ENCODE measurements at places on chromosomes 1 and 21.

DNA sequence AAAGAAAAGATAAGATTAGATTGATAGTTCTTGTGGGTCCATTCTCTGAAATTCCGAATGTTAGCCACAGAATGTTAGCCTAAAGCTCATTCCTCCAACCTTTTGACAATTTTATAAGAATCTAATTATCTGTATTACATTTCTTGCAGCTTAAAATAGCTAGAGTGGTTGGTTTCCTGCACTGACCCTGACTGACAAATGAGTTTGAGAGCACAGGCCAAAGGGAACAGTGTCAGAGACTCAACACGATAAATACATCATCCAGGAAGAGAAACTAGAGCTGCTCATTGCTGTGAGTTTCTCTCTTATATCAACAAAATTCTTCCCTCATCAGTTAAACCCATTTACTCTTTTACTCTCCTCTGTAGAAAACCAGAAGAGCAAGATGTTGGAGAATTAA is 82.1 kb upstream of the PPM1J start:
- no peak for DNase-seq

DNA sequence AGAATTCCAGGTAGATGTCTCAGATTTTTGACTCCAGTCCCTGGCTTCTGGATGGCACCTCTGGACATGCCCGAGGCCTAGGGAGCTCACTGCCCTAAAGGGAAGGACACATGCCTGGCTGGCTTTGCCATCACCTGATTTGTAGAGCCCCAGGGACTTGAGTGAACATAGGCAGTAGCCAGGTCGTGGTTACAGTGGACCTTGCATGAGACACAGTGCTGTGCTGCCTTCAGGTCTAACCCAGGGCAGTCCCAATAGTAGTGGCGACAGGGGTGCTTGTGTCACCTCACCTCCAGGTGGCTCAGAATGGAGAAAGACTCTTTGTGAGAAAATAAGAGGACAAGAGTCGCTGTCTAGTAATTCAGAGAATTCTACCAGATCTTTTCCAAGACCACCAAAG is 166.7 kb downstream of the USP25 start:
- no peak for DNase-seq

- DNase-seq, result no peak
Measured at GRCh38 chr1:100229681-100230443, 19.8 kb downstream of the DBT start.

DNA sequence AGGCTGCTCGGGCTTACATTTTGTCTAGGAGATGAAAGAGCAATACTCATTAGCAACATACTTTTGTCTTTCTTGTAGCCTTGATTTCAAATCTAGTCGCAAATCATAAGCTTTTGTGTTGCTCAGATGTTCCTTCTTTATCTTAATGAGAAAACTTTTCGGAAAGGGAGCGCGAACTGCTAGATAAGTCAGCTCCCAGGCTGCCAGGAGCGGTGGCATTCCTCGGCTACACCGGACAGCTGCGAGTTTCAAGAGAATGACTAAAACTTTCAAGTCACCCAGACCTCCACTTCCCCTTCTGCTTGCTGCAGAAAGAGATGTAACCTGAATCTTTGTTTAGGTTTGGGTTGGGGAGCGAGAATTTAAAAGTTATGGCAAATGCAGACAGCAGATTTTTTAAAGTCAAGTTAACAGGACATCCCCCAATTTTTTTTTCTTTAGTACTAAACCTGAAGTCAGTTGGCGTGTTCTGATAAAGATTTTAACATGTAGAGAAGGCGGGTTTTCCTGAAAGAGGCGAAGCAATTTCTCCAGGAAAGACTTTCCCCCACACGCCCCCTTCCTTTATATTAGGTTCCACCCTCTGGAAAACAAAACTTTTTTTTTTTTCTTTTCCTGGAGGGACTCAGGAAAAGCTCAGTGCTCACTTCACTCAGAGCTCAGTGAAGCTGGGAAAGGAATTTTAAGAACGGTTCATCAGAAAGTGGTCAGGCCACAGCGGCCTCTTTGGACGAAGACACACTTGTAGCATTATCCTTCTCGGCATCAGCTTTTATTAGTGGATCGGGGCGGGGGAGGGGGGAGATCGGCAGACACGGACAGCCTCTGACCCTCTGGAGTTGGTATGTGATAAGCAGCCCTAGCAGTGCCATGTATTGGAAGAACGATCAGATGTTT is at the start of gene LHX8:
LHX8 (plus strand) TSS at position 639 of the 897 bp plus-strand sequence. CDS start 2,227 bp downstream, outside the sequence.
- DNase-seq, result no peak

DNA sequence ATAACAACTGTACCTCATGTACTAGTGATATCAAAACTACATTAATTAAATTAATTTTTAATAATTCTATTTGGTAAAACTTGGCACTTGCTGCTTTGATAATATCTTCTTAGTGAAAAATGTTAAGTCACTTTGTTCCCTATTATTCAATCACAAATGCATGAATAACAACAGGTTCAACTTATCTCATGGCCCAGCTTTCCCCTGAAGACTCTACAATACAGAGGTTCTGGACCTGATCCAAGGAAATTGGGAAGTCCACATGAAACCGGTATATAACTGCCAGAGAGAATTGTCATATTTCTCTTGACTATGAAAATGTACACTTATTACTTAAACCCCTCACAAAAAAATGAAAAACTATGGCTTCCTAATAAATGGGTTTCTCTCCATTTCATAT is 33.9 kb upstream of the PTPRC start:
- no peak for DNase-seq

- DNase-seq, result no peak
Measured at GRCh38 chr1:74613894-74614293, 59.7 kb downstream of the ERICH3 start.

DNA sequence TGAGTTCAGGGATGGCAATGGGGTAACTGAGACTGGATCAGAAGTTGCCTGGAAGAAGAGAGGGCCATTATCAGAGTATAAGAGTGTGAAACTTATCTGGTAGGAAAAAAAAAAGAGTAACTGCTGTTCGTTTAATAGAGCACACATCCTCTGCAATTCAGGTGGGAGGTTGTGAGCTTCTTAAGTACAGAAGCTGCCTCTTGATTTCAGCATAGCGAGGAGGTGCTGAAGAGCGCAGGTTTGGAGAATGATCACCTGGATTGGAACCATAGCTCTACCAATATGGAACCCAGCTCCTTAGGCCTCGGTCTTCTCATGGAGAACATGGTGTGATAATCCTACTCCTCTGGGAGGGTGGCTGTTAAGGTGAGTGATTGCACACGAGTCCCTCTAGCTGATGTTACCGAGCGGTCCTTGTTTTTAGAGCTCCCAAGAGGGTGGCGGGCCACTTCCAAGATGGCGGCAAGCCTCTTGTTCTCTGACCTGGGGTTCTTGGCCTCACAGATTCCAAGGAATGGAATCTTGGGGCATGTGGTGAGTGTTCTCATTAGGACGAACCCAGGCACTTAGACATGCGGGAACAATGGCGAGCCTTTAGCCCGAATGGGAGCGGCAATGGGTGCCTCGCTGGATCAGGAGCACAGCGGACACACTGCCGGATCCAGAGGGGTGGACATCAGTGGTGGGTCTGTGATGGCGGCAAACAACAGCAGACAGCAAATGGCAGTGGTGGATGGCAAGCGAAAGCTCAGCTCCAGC is 3.3 kb upstream of the MX1 start:
- no peak for DNase-seq

GRCh38 chr1:40876891-40877290 is 14.7 kb upstream of the CITED4 start:
- peak; percentile 39 for DNase-seq

DNA sequence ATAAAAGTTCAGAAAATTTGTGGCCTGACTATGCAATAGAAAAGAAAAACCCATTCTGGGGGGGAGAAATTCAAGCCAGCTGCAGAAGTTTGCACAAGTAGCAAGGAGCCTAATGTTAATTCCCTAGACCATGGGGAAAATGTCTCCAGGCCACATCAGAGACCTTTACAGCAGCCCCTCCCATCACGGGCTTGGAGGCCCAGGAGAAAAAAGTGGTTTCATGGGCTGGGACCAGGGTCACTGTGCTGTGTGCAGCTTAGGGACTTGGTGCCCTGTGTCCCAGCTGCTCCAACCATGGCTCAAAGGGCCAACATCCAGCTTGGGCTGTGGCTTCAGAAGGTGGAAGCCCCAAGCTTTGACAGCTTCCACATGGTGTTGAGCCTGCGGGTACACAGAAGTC is 42.0 kb downstream of the IL23R start:
- DNase-seq, result no peak

- DNase-seq, result no peak
Measured at GRCh38 chr1:48744032-48744431, 32.7 kb downstream of the BEND5 start.

GRCh38 chr21:42840411-42841155 is 38.8 kb downstream of the WDR4 start:
- DNase-seq, result no peak

- no peak for DNase-seq
Measured at GRCh38 chr21:46127239-46128105, 27.9 kb downstream of the FTCD start.

- DNase-seq, result no peak
Measured at GRCh38 chr1:113168946-113169345, 95.9 kb downstream of the LRIG2 start.

DNA sequence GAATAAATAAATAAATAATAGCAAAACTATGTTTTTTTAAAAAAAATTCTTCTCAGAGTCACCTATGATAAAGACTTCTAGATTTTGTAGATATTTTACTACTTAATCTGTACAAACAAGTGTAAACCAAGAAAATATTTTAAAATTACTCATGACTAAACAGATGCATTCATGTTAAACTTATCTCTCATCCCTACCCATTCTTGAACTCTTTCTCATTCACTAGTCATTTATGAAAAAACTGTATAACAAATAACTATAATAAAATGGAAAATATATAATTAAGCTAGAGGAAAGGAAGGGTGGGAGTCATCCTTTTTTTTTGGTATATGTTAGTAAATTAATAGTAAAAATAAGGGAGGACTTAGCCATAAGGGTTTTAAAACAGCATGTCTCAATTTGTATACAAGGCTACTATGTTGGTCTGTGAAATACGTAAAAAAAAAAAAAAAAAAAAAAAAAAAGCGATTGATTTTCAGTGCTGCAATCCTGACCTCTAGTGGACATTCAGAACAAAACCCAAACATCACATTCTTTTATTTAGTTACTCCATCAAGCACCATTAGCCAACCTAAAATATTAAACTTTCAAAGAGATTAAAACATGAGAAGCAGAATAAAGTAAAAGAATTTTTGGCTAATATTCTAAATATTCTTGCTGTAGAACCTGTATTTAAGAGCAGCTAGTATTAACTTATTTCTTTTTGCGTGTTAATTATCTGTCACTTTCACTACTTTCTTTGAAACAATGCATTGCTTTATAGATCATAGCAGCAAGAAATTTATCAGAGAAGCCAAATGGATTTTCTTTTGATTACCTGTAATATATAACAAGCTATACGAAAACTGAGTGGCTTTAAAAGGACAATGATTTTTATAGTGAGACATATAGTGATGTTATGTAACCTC is 255.8 kb upstream of the CACYBP start:
- peak; percentile 49 for DNase-seq

GRCh38 chr21:37245151-37245550 is 22.0 kb downstream of the VPS26C start:
- no peak for DNase-seq

DNA sequence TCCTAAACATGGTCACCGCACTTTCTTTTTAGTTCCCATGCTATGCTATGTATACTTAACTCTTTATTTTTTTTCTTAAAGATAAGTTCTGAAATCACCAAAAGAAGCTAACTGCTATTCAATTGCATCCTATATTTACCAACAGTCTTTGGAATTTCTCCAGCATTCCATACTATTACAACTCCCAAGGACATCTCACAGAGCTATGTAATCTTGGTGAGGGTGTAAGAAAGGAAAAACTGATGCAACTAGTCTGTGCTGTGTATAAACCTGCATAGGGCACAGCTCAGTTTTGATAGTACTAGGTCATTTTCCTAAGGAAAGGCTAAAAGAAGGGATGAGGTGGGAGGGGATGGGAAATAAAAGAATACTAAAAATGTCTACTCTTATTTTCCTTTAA is 78.0 kb downstream of the PTPN14 start:
- peak; percentile 67 for DNase-seq

- DNase-seq, result no peak
Measured at GRCh38 chr1:43451701-43452532, 1.8 kb downstream of the HYI start.

DNA sequence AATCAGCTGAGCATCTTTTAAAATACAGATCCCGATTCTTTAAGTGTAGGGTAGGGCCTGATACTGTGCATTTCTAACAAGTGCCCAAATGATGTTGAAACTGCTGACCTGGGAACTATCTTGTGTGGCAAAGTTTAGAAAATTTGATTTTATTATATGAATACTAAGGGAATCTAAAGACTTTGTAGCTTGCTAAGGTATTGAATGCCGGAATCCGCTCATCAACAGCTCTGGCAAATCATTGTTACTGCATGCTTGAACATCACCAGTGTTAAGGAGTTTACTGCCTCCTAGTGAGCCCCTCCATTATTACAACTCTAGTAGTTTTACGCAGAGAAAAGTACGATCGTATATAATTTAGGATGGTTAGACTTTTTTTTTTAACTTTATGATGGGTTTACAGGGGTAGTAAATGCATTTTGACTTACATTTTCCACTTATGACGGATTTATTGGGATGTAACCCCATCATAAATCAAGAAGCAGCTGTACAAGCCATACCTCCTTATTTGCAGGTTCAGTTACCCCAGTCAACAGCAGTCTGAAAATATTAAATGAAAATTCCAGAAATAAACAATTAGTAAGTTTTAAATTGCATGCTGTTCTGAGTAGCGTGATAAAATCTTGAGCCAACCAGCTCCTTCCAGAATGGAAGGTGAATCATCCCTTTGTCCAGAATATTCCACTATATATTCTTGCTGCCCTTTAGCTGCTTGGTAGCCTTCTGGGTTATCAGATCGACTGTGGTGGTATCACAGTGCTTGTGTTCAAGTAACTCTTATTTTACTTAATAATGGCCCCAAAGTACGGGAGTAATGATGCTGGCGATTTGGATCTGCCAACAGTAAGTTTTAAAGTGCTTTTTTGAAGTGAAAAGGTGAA is 892 bp downstream of the TYW3 start:
- DNase-seq, result peak; percentile 71

GRCh38 chr1:68449901-68450300 is at the start of gene RPE65:
RPE65 (minus strand) TSS chr1:68449954; CDS start chr1:68449905, 49 bp downstream.
- no peak for DNase-seq

DNA sequence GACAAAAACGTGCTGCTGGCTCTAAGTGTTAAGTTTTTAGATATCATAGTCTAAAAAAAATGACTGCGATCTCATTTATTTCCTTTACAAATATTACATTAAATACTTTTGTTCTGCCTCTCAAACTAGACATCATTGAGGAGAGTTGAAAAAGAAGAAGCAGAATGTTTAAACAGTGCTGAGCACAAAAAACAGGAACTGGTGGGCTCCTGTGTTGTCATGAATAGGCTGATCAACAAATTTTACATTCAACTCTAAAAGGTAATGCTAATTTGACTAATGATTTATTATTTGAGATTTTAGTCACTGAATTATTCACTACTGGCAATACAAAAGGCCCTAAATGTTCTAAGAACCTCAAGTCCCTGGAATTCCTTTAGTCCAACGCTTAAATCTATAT is 66.1 kb downstream of the GPATCH2 start:
- DNase-seq, result no peak

GRCh38 chr1:66930823-66931174 is 6.0 kb downstream of the MIER1 start:
- DNase-seq, result no peak
